ENCODE measurements at places on chromosomes 4 and X.

GRCh38 chr4:53361451-53361850, 4.4 kb downstream of the SCFD2 start:
- DNase-seq, result no peak

- no peak for DNase-seq
These were observed 192.2 kb upstream of the ARX start for GRCh38 chrX:25207803-25208475.

- DNase-seq, result no peak
These were observed 195.8 kb downstream of the MAML3 start for GRCh38 chr4:139957986-139958738.

DNA sequence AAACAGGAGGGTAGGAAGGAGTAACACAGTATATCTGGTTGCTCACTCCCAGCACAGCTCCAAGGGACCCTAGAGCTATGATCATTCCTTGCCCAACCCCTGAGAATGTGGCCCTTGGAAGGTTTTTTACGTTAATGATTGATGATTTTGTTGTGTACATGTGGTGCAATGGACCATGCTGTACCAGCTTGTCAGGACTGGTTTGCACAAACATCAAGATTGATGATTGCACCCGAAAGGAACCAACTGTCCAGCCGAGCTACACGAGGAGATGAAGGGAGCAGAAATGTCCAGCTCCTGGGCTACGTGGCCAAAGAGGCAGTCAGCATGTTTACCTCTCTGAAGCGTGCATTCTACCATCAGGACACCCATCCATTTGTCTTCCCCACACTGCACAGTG, 83.2 kb upstream of the USP9X start:
- DNase-seq, result no peak

DNA sequence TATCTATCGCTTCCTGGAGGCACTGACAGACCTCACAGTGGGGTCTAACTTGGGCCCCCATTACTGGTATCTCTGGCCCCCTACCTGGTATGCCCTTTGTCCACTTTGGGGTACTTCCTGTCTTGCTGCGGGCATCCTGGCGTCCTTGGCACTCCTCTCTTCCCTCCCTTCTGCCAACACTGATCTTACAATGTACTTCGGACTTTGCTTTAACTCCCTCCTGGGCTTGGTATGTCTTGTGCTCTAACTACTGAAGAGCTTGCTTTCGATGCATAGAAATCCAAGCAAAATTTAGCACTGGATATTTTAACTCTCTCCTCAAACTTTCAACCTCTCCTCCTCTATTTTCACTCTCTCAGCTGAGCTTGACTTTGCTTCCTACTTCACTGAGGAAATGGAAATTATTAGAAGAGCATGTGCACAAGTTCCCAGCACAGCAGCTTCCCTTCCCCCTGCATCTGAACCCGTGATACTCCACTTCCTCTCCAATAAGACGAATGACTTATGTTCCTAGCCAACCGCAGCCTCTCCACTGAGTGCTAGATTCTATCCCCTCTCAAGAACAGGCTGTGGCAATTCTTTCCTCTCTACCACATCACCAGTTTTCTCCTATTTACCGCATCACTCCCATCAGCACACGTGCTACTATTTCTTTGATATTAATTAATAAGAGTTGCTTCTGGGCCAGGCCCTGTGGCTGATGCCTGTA, 52.9 kb downstream of the SUPT20HL2 start:
- DNase-seq, result no peak

DNA sequence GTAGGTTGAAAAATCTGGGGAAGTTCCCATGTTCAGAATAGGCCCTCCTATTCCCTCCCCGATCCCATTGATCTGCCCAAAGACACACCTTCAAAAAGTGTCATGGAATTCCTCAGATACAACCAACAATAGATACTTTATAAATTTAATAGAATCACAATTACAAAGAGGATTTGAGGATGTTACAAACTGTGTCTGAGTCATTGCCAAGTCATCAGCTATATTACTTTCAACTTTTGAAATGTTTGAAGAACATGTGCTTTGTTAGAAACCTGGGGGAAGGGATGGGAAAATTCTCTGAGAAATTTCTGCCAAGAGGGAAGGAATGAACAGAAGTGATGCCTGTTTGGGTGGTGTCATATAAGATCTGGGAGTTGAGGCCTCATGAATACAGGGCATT, 46.7 kb downstream of the KCNIP4 start:
- DNase-seq, result no peak

DNA sequence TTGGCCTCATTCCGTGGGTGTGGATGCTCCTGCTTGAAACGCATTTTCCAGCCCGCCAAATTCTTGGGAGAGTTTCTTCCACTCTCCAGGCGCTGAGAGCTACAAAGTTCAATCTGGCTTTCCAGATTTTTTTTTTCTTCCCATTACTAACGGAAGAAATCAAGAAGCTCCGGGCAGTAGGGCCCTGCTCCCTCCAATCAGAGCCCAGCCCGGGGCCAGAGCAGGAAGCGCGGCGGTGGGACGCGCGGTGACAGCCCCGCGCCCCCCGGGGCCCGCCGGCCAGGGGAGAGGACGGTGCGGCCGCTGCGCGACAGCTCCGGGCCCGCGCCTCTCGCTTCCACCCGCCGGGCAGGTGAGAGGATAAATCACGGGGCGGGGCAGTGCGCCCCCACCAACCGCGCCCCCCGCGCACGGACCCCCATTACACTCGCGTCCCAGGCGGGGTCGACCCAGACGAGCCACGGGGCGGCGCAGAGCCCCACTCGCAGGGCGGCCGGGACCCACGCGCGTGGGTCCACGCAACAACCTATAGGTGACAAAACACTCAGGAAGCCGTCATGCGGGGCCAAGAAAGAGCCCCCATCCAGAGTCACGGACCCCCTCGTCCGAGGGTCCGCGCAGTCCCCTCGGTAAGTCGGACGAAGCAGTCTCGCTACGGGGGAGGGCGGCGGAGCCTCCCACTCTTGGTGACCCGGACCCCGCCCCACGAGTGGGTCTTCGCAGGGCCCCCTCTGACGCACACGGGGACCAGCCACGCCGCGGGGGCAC, 868 bp downstream of the AFAP1 start:
- no peak for DNase-seq

All from cerebellar nuclear complex (tissue), 1 donor.